ENCODE measurements at places on chromosomes 12 and 14.

GRCh38 chr12:93453633-93454032, 11.9 kb upstream of the UBE2N start:
- H3K36me3 ChIP-seq: no peaks in the 10 kb centered on the region
- H3K27ac ChIP-seq: no peak overlapping the region
- peaks cover 4% of the 10 kb centered on the region for H3K4me1 ChIP-seq
- H3K4me3 ChIP-seq: no peak overlapping the region

DNA sequence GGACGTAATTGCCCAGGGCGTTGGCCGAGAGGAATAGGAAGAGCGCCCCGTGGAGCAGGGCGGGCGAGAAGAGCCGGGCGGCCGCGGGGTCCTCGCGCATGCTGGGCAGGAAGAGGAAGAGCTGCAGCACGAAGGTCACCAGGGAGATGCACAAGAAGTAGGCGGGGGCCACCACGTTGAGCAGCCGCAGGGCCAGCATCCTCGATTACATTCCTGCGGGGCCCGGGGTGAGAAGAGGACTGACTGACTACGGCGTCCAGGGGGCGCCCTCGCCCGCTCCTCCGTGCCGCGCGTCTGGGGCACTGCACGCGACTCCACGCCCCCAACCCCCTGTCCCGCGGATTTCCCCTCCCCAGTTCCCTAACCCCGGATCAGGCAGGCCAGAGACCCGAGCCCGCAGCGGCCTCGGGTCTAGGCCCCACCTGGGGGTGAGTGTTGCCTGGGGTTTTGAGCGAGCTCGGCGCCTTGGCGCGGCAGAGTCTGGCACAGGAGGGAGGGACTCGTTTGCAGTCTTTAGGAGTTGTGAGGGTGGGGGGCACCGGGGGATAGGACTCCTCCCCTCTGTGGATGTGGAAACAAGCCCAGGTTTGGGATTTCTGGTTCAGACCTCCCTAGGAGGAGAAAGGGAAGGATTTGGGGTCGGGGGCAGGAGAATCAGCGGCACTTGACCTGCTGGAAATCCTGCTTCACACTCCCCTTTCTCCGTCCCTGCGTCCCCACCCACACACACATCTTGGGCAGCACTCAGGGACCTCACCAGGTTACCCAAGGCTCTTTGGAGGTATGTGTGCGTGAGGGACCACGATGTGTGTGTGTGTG, 1.8 kb downstream of the ZDHHC22 start:
- H3K4me1 ChIP-seq: no peaks in the 10 kb centered on the region
- no peak overlapping the region for H3K4me3 ChIP-seq
- DNase-seq: peak; percentile 11
- no peak overlapping the region for H3K27ac ChIP-seq

DNA sequence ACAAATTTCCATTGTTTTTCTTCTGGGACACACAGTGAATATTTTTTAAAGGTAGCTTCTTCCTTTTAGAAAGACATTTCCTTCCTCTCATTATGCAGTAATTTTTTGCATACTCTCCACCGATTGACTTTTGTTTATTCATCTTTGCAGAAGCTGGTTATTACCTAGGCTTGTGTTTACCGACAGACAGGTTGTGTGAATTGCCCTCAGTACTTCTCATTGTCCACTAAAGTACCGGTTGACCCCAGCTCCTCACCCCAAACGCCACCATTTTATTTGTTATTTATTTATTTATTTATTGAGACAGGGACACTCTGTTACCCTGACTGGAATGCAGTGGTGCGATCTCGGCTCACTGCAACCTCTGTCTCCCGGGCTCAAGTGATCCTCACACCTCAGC, 63.4 kb upstream of the MYL2 start:
- no peaks in the 10 kb centered on the region for H3K36me3 ChIP-seq
- H3K27ac ChIP-seq: no peak overlapping the region
- no peaks in the 10 kb centered on the region for H3K27me3 ChIP-seq
- no peak overlapping the region for H3K4me3 ChIP-seq
- no peak for DNase-seq
- H3K4me1 ChIP-seq: no peaks in the 10 kb centered on the region

DNA sequence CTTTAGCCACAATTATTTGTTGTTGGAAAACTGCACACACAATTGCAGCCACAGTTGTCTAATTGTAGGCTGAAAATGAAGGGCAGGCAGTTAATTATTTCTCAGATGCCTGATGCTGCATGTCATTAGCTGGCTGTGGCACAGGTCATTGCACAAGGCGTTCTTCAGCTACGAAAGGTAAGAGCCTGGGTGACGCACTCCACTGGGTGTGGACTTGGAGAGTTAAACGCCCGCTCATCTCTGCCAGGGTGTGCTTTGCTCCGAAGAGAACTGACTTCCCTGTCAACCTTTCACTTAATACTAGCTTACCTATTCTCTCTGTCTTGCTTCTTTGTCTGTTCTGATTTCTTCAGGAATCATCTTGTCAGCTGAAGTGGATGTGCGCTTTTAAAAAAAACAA, 91.4 kb upstream of the CPM start:
- H3K27me3 ChIP-seq: no peaks in the 10 kb centered on the region
- H3K36me3 ChIP-seq: no peaks in the 10 kb centered on the region
- no peaks in the 10 kb centered on the region for H3K4me1 ChIP-seq
- no peak for DNase-seq
- H3K4me3 ChIP-seq: no peak overlapping the region
- no peak overlapping the region for H3K27ac ChIP-seq

- no peaks in the 10 kb centered on the region for H3K36me3 ChIP-seq
- H3K4me3 ChIP-seq: no peak overlapping the region
- no peaks in the 10 kb centered on the region for H3K27me3 ChIP-seq
- peaks cover 20% of the 10 kb centered on the region for H3K4me1 ChIP-seq
Measured at GRCh38 chr12:91973813-91974212, 171.8 kb downstream of the BTG1 start.

DNA sequence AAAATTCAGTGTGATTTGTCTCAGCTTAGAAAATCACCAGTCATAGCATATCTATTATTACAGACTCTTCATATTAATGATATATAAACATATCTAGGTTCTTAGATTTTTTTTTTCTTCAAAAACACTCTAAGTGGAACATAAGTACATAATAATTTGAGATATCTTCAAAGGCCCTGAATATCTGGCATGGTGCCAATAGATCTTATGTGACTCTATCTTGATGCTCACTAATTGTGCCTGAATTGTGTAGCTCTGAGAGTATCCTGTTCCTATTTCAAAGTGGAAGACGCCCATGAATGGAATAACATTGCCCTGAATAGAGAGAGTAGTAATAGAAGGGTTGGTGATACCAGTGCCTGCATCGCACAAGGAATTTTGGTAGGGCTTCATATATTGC, 1312.7 kb upstream of the USP15 start:
- H3K27ac ChIP-seq: no peak overlapping the region
- no peak for DNase-seq
- no peaks in the 10 kb centered on the region for H3K27me3 ChIP-seq
- no peak overlapping the region for H3K4me3 ChIP-seq
- H3K36me3 ChIP-seq: no peaks in the 10 kb centered on the region

GRCh38 chr12:110874351-110874750, 27.6 kb downstream of the CCDC63 start:
- no peaks in the 10 kb centered on the region for H3K27me3 ChIP-seq
- no peaks in the 10 kb centered on the region for H3K4me1 ChIP-seq
- no peak for DNase-seq
- H3K4me3 ChIP-seq: no peak overlapping the region

GRCh38 chr12:95962222-95962621, 19.1 kb downstream of the AMDHD1 start:
- no peaks in the 10 kb centered on the region for H3K4me1 ChIP-seq
- no peaks in the 10 kb centered on the region for H3K27me3 ChIP-seq

DNA sequence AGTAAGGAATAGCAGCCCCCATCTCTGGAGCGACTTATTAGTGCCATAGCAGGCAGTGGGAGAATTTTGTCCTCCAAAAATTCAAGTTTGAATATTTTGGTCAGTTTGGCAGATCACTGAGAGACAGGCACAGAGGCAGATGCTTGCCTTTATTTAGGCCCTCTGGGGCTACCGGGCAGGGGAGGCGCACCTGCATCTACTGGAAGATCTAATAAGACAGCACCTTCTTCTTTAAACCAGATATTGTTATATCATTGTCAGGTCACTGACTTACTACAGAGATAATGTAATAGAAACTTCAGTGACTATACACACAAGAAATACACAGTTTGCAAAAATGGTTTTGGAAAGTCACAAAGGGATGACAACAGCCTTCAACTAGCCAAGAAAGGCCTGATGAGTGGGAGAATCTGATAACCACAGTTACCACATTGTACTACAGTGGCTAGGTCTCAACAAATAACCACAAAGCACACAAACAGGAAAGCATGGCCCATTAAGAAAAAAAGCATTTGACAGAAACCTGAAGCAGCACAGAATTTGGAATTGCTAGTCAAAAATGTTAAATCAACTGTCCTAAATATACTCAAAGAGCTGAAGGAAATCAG, 56.8 kb downstream of the CDK17 start:
- H3K4me3 ChIP-seq: no peak overlapping the region
- peaks cover 35% of the 10 kb centered on the region for H3K4me1 ChIP-seq
- H3K27me3 ChIP-seq: no peaks in the 10 kb centered on the region
- H3K36me3 ChIP-seq: no peaks in the 10 kb centered on the region
- DNase-seq: no peak
- no peak overlapping the region for H3K27ac ChIP-seq

- no peak for DNase-seq
- H3K27ac ChIP-seq: no peak overlapping the region
- no peaks in the 10 kb centered on the region for H3K4me1 ChIP-seq
- no peaks in the 10 kb centered on the region for H3K36me3 ChIP-seq
- H3K27me3 ChIP-seq: no peaks in the 10 kb centered on the region
- no peak overlapping the region for H3K4me3 ChIP-seq
Measured at GRCh38 chr14:36450550-36450949, 69.5 kb downstream of the NKX2-1 start.

GRCh38 chr14:64556526-64556925, 6.8 kb downstream of the PPP1R36 start:
- no peak overlapping the region for H3K4me3 ChIP-seq
- no peak for DNase-seq
- H3K27me3 ChIP-seq: no peaks in the 10 kb centered on the region
- no peaks in the 10 kb centered on the region for H3K36me3 ChIP-seq

- H3K36me3 ChIP-seq: no peaks in the 10 kb centered on the region
- no peak for DNase-seq
Measured at GRCh38 chr12:92745856-92746550, 43.2 kb downstream of the PLEKHG7 start.

DNA sequence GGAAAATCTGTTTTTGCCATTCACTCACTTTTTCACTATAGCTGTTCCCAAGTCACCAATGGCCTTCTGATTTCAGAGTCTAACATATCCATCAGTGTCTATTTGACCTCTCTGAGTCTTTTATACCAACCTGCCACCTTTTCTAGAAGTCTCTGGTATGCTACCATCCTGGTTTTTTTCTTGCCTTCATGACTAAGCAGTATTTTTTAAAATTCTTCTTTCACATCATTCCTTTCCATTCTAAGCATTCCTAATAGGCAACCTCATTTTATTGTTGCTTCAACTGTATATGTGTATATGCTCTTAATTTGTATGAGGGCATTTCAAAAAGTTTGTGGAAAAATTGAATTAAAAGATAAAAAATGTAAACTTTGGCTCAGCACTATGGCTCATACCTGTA, 5.0 kb downstream of the IRAK4 start:
- no peak overlapping the region for H3K27ac ChIP-seq
- no peaks in the 10 kb centered on the region for H3K36me3 ChIP-seq
- no peaks in the 10 kb centered on the region for H3K27me3 ChIP-seq
- H3K4me1 ChIP-seq: peaks cover 35% of the 10 kb centered on the region
- H3K4me3 ChIP-seq: no peak overlapping the region

GRCh38 chr12:7439579-7440505, 4.1 kb downstream of the CD163L1 start:
- H3K36me3 ChIP-seq: no peaks in the 10 kb centered on the region
- DNase-seq: peak; percentile 13
- H3K27ac ChIP-seq: peak overlapping the region; percentile 9
- no peaks in the 10 kb centered on the region for H3K4me1 ChIP-seq
- H3K27me3 ChIP-seq: no peaks in the 10 kb centered on the region

GRCh38 chr14:59199205-59199604, 10.7 kb downstream of the DAAM1 start:
- no peaks in the 10 kb centered on the region for H3K36me3 ChIP-seq
- DNase-seq: no peak
- H3K4me3 ChIP-seq: no peak overlapping the region

DNA sequence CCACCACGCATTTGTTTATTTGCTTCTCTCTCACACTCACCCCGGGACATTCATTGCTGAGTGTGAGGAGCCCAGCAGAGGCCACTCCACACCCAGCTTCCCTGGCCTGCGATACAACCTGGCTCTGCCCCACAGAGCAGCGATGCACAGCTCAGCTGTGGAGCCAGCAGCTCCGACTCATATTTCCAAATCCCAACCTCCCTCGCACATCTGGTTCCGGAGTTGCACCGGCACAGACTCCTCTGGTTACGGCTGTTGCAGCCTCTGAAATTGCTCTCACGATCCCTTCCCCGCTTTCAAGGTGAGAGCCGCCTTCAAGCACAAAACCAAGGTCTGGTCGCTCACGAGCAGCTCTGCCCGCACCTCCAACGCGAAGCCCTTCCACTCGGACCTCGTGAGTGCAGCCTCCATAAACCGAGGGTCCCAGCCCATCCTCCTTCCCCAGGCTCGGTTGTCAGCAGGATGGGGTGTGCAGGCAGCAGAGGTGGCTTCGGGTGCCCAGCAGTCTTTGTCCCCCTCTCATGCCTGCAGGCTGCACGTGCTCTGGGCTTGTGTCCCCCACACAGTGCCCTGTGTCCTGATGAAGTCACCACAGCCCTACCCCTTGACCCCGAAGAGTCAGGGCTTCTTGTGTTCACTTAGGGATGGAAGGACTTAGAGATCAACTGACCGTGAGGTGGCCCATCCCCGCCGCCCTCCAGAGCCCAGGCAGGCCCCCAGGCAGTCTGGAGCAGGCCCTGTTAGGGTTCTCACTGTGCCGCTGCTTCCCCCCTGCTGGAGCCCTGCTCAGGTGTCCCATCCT, 184.3 kb downstream of the ADGRD1 start:
- H3K27ac ChIP-seq: no peak overlapping the region
- H3K4me3 ChIP-seq: no peak overlapping the region
- no peaks in the 10 kb centered on the region for H3K36me3 ChIP-seq
- no peaks in the 10 kb centered on the region for H3K27me3 ChIP-seq

Data from CD8-positive, alpha-beta memory T cell (primary cell).